Right lung (tissue), 10 donors: ENCODE measurements at places on chromosomes 1 and 21. TPM values are rescaled to one million over a fixed set of nuclear protein-coding genes. Genes with fewer than 3 reads are reported as not detected.

DNA sequence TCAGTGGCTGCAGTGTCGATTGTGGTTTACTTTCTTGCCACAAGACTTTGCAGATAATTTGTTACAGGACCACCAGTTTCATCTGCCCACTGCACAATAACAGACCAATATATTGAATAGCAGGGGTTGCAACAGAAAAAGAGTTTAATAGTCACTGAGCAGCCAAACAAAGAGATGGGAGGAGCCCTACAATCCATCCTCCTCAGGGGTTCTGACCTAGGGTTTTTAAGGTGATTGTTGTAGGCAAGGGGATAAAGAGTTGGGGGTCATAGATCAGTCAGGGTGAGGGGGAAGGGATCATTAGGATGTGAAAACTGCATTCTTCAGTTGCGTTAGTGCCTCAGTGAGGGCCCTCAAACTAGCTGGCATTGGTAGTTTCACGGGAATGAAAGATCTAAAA is 110.7 kb upstream of the OLFM3 start:
- DNase-seq = no peak

HEYL gene
- 24.7 TPM for polyA plus RNA-seq

- DNase-seq = no peak
These were observed 114.7 kb downstream of the ACTL8 start for GRCh38 chr1:17869815-17870214.

GRCh38 chr1:24285231-24285630 is 33.9 kb upstream of the GRHL3 start:
- no peak for DNase-seq

GRCh38 chr1:153779781-153780541 is 4.8 kb downstream of the SLC27A3 start:
- DNase-seq = no peak

TDRD5 gene
- 0.19 TPM for polyA plus RNA-seq
